ENCODE measurements at places on chromosomes 3 and 15.

- no peak for DNase-seq
Observed at GRCh38 chr3:160009525-160009924, 20.9 kb downstream of the IL12A start.

DNA sequence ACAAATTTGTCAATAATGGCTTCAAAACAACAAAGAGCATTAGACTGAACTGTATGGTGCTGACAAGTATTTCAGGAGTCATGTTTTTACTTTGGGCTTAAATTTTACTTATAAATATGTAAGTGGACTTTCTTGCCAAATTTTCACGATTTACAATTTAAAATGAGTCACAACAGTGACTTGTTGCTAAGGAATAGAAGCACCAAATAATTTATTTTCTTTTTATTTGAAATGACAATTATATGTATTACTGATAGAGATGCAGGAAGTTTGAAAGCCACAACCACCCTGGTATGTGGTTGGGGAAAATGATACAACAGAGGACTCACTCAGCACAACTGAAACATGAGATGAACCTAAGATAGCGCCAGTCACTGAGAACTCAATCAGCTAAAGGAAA lies 90.3 kb downstream of the FMN1 start:
- DNase-seq, result peak; percentile 89

DNA sequence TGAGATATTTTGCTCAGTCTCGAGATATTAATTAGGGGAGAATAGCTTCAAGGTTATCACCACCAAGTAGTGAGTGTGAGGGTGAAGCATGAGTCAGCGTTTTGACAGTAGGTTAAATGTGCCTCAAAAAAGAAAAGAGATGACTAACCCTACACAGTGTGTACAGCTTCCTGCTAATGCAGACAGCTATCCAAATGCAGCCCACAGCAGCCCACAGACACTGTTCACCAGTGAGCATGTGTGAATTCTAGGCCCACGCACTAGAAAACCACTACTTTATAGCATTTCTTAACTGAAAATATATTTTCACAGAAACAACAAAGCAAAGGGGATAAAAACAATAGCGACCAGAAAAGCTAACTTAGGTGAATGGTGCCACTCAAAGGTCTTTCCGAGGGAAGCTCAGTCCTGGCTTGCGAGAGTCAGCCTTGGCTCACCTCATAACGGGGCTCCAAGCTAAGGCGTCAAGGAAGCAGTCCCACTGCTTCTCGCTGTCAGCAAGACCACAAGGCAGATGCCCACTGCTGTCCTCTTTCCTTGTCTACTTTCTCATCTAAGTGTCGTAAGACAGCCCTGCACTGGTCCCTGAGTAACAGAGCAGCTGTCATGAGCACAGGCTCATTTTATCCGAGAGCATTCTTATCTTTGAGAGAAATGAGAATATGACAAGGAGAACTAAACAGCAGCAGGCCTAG lies 47.6 kb downstream of the TXNRD3 start:
- peak; percentile 55 for DNase-seq

DNA sequence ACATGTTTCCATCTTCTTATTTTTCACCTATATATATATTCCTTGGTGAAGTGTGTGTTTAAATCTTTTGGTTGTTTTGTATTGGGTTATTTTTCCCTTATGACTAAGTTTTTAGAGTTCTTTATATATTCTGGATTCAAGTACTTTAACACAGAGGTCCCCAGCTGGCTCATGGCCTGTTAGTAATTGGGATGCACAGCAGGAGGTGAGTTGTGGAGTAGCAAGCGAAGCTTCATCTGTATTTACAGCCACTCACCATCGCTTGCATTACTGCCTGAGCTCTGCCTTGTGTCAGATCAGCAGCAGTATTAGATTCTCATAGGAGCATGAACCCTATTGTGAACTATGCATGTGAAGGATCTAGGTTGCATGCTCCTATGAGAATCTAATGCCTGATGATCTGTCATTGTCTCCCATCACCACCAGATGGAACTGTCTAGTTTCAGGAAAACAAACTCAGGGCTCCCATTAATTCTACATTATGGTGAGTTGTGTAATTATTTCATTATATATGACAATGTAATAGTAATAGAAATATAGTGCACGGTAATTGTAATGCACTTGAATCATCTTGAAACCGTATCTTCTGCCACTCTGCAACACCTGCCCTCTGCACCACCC lies 151.6 kb downstream of the RSRC1 start:
- DNase-seq, result no peak

GRCh38 chr15:61281328-61281727 lies 52.2 kb upstream of the RORA start:
- no peak for DNase-seq

DNA sequence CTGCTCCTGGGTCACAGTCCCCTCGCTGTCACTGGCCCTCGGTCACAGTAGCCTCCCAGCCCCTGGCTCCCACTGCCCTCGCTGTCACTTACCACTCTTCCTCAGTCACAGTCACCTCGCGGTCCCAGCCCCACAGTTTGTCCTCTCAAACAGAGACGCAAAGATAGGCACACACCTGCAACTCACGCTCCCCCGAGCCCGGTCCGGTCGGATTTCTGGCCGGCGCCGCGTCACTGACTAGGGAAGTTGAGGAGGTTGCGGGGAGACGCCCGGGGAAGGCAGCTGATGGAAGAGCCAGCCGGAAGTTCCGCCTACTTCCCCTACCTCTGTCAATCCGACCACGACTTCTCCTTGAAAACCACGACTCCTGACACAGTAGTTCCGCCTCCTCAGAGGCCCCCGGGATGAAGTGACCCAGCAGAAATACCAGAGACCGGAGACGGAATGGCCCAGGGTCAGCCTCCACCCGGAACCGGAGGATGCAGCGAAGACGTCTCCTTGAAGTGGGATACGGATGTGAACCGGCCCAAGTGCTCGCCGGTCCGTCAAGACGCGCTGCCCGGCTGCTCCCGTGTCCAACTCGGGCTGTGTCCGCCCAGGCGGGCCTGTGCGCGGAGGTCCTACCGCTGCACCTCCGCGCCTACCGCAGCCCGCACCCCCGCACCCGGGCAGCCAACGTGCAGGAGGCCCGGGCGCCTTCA lies at the start of gene PCYT1A:
TSS of gene PCYT1A (minus strand) at position 287 of the 701 bp plus-strand sequence. CDS start 17,195 bp downstream, outside the sequence.
- DNase-seq, result peak; percentile 97

DNA sequence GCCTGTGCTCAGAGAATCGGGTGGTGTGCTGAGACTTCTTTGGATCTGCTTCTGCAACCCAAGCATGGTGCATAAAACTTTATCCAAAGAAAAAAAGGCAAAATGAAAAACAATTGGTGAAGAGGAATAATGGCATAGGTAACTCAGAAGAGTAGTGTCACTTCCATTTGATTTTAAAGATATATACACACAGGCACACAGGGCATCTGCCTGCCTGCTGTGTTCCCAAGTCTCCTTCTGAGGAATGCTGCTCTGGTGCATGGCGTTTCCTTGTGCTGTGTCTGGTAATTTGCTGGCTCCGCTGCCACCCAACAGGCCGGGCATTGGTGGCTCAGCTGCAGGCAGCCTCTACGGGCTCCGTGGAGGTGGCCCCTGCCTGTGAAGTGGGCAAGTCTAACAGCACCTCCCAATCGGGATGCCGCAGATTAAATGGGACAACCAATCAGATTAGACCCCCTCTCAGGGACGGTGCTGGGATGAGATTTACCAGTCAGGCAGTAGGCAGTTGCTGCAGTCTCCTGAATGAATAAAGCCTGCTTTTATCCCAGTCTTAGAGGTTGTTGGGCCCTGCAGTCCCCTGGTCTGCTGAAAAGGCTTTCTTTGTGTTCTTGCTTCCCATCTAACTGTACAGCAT lies 253.7 kb upstream of the RASGRP1 start:
- DNase-seq, result peak; percentile 18

- no peak for DNase-seq
Observed at GRCh38 chr3:197603317-197603933, 47.7 kb upstream of the BDH1 start.

DNA sequence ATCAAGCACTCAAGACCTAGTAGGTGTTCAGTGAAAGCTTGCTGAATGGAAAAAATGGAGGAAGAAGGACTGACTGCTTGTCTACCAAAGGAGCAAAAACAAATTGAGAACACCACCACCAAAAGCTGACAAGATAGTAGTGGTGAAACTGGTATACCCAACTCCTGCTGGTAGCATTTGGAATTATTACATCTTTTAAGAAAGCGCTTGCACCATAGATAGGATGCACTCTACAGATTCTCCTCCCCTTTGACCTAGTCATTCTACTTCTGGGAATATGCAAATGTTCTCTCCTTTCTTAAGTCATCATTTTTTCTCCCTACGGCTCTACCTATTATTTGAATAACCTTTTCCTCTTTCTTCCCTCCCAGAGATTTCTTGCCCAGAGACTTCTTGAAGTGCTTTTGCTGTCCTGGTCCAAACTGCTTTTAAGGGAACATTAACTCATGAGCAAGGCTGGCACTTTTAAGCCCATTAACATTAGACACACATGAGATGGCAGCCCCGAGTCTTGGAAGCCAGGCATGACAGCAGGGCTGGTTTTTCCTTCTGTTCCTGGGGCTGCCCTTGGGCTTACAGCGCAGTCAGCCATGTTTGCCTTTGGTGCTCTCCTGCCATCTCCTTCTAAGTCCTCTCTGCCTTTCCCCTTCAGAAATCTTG lies 75.0 kb upstream of the TLE3 start:
- DNase-seq, result no peak

GRCh38 chr15:68231102-68231818 lies 1.7 kb upstream of the CLN6 start:
- no peak for DNase-seq

DNA sequence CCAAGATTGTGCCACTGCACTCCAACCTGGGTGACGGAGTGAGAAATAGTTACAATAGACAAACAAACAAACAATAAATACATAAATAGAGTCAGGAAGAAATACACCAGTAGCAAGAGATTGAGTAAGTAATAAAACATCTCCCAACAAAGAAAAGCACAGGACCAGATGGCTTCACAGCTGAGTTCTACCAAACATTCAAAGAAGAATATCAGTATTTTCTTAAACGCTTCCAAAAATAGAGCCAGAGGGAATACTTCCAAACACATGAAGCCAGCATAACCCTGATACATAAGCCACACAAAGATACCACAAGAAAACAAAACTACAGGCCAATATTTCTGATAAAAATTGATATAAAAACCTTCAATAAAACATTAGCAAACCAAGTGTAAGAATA lies 30.7 kb upstream of the IGSF10 start:
- DNase-seq, result no peak

DNA sequence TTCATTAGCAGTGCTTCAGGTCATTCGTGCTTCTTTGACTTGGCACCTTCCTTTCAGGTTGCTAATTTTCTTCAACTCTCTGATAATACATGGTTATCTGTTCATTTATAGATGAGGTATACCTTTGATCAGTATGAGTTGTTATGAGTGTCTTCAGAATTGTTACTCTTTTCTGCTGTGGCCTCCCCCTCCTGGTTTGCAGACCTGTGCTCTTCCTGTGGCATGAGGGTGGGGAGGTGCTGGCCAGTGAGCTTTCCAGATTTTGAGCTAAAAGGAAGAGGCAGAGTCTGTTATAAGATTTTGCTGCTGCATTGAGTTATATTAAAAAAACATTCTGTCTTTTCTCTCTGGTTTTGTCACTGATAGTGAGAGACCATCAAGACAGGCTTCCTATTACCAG lies 30.8 kb upstream of the GOLGA6L9 start:
- DNase-seq, result no peak

DNA sequence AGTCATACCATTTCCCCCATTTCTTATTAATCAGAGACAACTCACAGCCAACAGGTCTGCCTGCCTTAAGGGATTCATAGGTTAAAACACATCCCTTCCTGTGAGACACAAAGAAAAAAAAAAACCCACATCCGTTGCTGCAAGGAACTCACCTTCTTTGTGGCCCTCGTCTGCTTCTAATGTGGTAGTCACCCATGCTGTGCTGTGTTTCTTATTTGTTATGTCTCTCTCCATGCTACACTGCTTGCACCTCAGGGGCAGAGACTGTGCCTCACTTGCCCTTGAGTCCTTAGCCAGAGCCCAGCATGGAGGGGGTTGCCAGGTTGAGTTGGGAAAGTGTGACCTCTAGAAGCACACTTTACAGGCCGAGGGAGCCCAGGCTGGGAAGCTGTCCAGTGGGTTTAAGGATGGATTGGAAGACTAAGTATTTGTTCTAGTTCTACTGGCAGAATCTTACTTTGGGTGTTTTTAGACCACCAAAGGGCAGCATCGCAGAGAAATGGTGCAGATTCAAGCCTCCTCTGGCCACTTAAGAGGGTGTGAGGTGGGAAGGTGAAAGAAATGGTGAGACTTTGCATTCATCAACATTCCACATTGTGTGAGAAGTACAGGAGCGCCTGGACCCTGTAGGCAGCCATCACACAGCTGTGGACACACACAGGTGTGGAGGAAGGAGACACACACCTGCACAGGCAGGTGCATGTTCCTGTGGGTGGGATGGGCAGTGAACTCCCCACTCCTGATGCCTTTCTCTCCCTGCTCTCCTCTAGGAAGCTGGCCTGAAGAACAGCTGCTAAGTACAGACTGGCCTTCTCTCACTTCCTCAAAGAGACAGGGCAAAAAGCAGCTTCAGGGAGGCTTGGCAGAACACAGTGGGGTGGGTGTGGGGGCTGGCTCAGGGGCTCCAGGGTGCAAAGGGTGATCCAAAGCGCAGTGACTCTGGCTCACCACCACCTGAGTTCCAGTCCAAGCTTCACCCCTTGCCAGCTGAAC lies 48.8 kb downstream of the GLB1 start:
- DNase-seq, result no peak

DNA sequence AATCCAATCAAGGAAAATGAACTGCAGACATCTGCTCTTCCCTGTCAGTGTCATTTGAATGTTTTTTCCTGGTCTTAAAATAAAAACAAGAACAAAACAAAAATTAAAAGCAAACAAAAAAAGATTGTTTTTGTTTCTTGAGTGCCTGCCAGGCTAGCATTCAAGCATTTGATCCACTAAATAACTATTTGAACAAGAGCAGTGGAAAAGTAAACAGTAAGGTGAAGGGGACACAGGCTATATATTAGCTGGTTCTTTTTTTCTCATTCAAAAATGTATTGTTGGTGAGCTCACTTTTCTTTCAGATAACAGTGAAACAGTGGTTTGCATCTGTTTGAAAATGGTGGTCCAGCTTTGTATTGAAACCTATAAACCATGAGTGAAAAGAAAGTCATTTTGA lies 586.9 kb upstream of the SGO1 start:
- no peak for DNase-seq

- DNase-seq, result no peak
Observed at GRCh38 chr3:134937256-134938028, 142.4 kb downstream of the EPHB1 start.

GRCh38 chr3:27729748-27730611 lies 7.9 kb upstream of the EOMES start:
- no peak for DNase-seq

DNA sequence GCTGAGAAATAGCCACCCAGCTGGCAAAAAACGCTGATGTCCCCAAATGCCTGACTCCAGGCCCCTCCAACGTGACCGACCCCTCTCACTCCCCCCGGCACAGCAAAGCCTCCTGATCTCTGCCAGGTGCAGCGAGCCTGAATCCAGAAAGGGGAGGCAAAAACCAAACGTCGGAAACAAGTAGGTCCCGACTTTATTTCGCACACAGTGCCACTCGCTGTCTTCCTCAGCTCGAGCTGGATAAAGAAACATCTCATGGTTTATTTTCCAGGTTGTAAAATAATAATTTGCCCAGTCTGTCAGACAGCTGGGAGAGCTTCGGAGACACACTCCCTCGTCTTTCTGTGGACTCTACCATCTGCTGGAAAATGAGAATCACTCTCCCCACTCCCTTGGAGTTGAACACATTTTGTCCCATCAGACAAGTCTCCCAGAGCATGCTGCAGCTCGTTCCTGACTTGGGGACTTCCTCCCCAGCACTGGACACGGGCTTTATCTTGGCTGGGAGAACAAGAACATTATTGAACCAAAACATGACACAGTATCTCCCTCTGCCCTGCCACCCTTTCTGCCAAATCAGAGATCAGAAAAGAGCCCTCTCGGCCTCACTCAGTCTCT lies 142.8 kb downstream of the NUP210 start:
- DNase-seq, result no peak

GRCh38 chr15:69881302-69881670 lies 216.4 kb downstream of the TLE3 start:
- DNase-seq, result no peak

Measured in fibroblast of skin of back (primary cell).